ENCODE measurements at places on chromosomes 2 and 18.
A peak's percentile ranks its signal among the peaks of the same experiment; 100 is the strongest.

DNA sequence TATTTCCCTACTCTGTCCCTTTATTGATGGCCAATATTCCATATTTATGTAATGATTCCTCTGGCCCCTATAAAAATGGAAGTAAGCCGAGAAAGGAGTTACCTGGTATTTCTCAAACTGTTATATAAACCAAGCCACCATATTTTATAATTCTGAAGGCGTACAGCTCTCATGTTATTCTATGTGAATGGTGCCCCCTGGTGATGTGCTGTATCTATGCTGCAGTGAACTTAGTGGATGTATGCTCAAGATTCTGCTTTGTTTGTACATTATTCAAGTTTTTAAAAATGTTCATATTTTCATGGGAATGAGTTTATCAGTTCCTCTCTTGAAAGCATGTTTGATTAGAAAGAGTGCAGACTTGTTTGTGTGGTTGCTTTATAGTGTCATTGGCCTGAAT, 194.5 kb upstream of the LRRTM1 start:
- DNase-seq: no peak

DNA sequence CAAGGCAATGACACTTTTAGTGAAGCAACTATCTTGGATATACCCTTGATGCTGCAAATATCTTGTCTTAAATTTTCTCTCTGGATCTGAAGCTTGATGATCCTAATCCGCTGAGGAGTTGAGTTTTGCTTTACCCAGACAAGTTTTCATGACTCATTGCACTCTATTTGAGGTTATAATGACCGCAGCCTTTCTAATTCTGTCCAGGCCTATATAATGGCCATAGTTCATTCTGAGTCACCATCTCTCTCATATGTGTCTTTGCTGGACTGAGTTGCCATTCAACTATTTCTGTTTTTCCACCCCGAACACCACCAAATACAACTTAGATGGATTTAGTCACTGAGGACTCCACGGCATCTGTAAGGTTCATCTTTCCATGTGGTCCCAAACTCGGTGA, 802.1 kb upstream of the FAM98A start:
- DNase-seq: no peak

DNA sequence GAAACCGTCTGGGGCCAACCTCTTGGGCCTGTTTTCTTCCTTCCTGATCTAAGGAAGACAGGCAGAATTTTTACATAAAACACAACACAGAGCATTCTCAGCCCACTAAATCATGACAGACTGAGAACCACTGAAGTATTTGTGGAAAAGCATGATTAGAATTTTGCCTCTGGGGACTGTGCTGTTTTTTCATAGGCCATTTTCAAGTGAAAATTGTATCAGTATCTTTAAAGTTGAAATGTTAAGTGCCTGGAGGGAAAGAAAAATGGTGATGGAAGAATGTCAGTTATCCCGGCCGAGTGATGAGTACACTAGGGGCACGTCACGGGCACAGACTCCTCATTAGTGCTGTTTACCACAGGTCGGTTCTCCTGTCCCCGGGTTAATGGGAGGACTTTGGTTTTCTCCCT, 36.9 kb downstream of the EHD3 start:
- DNase-seq: no peak

DNA sequence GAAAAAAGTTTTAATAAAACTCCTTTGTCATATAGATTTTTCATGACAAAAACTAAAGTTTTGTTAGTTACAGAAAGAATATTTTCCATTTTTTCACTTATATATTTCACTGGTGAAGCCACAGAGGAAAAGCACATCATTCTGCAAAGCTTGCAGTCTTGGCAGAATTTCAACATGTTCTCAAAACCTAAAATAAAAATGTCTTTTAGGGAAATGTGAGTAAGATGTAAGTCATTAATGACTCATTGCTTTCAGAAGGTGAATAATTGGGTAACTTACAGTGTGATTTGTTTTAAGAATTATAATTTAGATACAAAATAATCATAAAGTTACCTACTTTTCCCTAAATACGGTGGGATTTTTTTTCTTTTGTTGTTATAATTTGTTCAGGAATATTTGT, 43.4 kb upstream of the TNFRSF11A start:
- DNase-seq: no peak

DNA sequence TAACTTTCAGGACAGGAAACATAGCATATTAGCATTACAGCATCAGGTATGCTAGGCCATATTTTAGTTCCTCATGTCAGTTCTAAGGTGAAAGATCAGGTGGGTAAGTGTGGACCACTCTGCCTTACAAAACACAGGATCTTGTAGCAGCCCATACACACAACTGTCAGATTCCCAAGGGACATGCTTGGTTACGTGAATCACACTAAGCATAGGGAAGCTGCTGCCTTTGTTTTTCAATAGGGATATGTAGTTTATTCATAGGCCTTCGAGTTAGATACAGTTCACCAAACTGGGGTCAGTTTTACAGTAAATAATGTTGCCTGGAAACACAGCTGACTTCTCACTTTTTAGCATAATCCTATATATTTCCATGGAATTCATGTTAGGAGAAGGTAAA, 116.1 kb upstream of the OTX1 start:
- no peak for DNase-seq

DNA sequence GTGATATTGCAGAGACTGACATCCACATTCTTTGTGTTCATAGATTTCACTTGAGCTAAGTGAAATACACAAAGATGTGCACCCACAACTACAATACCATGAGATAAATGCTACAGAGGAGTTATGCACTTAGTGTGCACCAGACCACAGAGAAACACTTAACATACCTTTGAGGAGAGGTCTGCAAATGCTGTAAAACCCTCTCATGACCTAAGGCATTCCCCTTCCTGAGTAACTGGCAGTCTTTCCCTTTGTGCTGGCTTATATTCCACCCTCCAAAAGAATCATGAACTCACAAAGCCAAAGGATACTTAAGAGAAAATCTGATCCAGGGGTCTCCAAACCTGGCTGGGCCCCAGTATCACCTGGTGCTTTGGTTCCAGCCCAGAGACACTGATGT, 16.2 kb downstream of the NXPH2 start:
- no peak for DNase-seq

- no peak for DNase-seq
Measured at GRCh38 chr2:171185941-171186340, 25.2 kb upstream of the TLK1 start.

DNA sequence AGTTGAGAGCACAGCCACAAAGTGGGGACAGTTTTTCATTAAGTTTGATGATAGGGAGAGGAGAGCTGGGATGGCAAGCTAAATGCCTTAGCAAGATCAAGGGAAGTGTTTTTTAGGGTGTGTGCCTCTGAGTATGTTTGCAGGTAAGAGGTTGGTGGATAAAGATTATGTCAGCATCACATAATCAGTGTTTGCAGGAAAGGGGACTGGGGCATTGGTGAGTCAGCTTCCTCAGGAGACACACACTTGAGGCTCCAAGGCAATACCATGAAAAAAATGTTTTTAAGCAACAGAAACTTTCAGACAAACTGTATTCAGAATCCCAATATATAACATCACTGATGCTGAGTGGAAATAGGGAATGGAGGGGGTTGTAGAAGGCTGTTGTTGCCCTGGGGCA, 25.4 kb upstream of the DTNB start:
- no peak for DNase-seq

DNA sequence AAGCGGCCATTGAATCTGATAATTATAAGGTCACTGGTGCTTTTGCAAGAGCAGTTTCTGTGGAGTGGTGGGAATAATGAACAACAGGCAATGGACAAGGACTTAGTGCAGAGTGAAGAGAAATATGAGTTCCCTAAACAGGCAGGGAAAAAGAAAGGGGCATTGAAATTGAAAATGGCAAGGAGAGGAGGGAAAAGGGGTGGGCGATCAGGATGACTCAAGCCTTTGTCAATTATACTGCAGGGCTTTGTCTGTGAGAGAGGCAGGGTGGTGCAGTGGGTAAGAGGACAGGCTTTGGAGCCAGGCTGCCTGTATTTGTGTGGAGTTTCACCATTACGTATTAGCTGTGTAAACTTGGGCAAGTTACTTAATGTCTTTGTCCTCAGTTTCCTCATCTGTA, 29.5 kb upstream of the PAIP2B start:
- DNase-seq: no peak

GRCh38 chr2:86806059-86806857, 15.5 kb upstream of the CD8A start:
- DNase-seq: no peak

GRCh38 chr2:121246704-121247255, 38.2 kb downstream of the TFCP2L1 start:
- DNase-seq: no peak

- peak; percentile 57 for DNase-seq
Measured at GRCh38 chr2:73284296-73285158, at the start of gene FBXO41. TSS of gene FBXO41 (minus strand) at chr2:73284478. CDS start at chr2:73269630, 14,848 bp downstream.

DNA sequence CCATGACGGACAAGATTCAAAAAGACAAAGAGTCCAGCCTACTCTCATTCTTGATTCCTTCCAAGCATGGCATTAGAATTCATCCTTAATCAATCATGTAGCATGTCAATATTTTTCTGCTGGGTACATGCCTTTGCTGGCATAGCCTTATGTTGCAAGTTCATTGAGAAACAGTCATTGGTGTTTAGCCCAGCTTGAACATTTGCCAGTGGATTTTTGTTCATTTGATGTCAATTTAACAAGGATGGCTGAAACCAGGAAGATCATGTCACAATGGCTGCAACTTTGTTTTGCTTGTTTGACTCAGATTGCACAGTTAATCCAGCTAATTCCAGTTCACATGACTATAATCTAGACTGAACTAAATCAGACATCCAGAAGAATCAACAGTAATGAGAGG, 1132.2 kb downstream of the LRP1B start:
- no peak for DNase-seq

GRCh38 chr2:237631007-237631785, 3.8 kb downstream of the LRRFIP1 start:
- DNase-seq: no peak

- DNase-seq: no peak
Measured at GRCh38 chr2:239532859-239533258, 132.0 kb upstream of the HDAC4 start.

DNA sequence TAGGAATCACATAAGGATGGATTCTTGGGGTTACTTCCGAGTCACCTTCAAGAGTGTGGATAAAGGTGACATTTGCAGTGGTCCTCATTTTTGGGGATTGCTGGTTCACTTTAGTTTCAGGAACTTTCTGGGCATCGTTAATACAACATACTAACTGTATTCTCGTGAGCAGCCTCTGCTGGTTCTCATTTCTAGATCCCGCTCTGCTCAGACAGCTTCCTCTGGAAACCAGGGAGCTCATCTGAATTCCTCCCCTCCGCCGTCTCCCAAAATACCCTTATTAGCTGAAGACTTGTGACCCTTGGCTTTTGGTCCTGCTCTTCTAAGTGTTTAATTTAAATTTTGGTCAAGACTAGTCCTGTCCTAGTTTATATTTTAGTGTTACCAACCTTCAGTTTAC, 64.5 kb downstream of the ZNF532 start:
- DNase-seq: no peak

GRCh38 chr18:69246027-69246426, 154.7 kb upstream of the DOK6 start:
- no peak for DNase-seq

- DNase-seq: no peak
Measured at GRCh38 chr2:127650041-127650784, 4.3 kb downstream of the GPR17 start.

DNA sequence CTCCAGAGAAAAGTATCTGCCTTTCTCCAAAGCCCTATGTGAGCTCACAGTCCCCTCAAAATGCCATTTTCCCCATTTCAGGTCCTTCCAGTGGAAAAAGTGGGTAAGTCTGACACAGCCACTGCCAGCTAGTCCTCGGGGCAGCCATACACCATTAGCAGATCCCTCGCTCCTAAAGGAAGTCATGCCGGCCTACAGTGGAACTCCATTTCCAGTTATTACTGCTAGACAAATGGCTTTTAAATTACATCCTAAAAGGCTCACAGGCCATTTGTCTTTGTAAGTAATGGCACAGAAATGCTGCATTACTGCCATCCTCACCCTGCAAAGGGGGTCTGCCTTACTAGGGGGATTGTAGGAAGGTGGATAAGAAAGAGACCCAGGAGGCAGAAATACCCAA, 259.4 kb upstream of the SIX2 start:
- DNase-seq: no peak
